ENCODE measurements at places on chromosomes 6 and 20.

- no peak for DNase-seq
These were observed 434.1 kb upstream of the SOX4 start for GRCh38 chr6:21159465-21159864.

DNA sequence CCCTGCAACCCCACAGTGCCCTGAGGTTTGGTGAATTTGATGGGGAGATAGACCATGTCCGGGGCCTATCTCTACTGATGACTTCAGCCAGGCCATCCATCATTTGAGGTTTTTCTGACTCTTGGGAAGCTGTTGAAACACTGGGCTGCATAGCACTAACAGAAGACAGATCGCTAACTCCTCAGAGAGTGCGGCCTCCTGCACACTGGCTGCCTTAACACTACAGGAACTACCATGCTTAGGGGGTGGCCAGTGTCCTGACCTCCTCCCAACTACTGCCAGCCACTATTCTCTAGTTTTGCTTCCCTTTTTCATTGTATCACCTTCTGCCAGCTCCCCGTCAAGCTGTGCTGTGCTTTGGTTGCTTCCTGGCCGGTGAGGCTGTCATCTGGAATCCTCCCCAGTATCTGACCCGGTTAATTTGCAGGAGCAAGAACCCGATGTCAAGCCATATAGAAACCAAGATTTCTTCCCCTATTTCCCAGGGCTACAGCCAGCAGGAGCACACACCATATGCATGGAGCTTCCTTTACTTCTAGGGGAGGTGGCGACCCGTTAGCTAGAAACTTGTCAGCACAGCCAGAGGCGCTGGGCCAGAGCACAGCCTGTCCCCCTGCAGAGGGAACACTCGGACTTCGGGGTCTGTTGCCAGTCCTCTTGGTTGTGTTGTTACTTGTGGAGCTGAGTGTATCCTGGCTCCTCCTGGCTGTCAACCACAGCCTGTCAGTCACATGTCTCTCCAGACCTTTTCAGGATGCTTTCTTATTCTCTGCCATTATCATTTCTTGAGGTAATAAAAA is 57.3 kb upstream of the TRAF3IP2 start:
- DNase-seq: no peak

DNA sequence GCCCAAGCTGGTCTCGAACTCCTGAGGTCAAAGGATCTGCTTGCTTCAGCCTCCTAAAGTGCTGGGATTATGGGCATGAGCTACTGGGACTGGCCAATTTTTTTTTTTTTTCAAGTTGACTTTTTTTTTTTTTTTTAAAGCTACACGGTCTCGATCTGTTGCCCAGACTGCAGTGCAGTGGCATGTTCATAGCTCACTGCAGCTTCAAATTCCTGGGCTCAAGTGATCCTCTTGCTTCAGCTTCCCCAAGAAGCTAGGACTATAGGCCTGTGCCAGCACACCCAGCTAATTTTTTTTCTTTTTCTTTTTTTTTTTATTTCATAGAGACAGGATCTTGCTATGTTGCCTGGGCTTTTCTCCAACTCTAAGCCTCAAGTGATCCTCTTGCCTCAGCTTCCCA is 59.5 kb downstream of the NCOA3 start:
- no peak for DNase-seq

DNA sequence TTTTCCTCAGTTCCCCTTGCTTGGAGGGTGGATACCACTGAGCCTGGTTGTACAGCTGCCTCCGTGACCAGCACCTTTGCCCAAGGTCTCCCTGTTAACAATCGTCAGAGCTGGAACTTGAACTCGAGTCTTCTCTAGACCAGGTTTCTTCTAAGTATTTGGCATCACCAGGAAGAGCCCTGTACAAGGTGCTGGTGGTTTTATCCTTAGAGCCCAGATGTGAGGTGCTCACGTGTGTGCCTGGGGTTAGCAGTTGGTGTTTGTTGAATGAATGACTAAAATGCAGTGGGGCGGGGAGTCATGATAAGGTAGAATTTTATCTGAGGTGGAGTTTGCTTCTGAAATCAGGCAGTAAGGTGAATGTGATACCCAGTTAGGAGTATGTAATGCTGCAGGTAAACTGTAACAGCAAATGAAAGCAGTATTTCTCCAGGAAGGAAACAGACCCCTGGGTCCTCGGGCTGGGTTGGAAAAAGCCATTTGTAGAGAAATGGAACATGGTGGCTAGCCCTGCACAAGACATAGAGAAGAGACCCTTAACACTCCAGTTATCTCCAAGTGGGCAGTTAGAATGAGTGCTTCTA is 3.1 kb downstream of the DNAJC5 start:
- no peak for DNase-seq

- DNase-seq: no peak
These were observed 153.4 kb downstream of the EYA2 start for GRCh38 chr20:47048054-47048453.

- no peak for DNase-seq
These were observed 79.8 kb downstream of the TRMT6 start for GRCh38 chr20:5870568-5870981.

DNA sequence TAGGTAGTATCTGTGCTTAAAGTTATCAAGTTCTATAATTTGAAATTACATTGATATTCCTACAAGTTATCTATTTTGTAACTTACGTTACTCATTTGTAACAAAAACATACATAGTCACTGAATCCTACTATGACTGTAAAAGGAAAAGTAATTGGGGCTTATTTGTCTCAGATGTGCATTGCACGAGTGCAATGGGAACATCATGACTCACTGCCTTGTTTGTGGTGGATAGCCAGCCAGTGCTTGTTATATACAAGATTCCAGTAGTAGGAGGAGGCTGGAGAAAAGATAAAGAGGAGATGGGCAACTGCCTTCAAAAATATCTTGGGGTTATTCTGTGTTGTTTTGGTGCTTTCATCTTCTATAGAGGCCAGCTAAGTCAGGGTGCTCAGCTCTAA is 164.1 kb downstream of the RNF144B start:
- DNase-seq: no peak

DNA sequence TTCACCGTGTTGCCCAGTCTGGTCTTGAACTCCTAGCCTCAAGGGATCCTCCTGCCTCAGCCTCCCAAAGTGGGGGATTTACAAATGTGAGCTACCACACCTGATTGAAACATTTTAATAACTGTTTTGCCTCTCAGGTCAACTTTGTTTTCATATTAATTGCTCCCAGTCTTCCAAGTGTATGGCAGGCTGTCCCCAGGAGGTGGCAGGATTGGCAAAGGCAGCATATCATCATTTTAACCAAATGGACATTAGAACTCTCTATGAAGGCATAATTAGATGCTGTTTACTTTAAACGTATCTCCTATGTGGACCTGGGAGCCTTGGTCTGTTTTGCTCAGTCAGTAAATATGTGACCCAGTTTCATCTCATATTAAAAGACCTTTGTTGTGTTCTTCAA is 59.2 kb upstream of the CSE1L start:
- no peak for DNase-seq

DNA sequence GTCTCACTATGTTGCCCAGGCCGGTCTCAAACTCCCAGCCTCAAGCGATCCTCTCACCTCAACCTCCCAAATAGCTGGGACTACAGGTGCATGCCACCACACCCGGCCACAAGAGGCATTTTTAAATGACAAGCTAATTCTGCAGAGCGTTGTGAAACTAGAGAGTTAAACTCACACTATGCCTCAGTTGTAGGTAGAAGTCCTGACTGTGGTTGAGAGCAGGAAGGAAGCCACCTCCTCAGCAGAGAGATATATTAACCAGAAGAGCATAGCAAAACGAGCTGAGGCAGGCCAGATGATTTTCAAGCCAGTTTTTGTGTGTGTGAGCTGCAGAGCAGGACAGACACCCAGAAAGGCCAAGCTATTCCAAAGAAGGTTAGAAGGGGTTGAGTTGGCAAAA is 150.3 kb downstream of the MBOAT1 start:
- DNase-seq: no peak

GRCh38 chr20:18987781-18988360 is 174.3 kb downstream of the SCP2D1 start:
- no peak for DNase-seq

DNA sequence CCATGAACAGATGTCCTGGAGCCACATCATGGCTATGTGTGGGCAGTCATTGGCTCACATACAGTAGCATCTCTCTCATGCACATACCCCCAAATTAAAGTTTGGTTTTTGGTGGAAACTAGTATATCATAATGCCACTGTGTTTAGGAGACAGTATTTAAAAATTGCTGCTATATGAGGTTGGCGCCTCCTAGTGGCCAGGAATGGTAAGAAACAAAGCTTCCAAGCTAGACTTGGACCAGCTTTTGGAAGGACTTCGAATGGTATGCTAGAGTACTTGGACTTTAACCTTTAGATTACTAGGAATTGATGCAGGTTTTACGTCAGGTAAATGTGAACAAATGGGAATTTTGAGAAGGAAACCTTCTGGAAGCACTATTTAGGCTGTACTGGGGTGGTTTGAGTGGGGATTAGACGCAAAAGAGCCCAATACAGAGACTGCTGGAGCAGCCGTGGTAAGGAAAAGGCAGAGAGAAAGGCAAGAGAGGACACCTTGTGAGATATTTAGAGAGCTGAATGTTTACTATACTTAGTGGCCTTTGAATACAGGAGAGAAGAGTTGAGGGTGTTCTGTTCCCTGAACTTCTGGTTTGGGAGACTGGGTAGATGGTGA is 23.8 kb downstream of the PRSS35 start:
- no peak for DNase-seq

GRCh38 chr6:113434641-113435040 is 422.5 kb upstream of the MARCKS start:
- DNase-seq: no peak

GRCh38 chr6:134373282-134373922 is 55.5 kb upstream of the SGK1 start:
- DNase-seq: no peak

DNA sequence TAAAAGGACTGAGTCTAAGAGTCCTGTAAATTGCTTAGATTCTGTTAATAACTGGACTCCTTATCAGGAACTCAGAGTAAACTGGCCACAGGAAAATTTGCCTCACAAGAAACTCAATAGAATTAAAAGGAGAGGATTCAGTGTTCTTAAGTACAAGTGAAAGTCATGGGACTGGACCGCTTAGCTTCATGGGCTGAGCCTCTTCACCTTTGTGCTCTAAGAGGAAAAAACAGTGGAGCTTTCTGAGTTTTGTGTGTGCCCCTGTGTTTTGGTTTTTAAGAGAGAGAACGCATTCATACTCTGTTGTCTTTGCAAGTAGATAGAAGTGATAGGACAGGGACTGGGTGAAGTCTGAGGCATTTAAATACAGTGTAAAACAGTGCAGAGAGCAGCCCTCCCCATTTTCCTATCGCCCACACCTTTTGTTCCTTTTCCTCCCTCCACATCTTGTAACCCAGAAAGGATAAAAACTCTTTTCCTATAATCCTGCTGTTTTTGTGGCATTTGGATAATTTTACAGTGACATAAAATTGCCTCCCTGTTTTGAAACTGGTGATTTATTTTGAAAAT is 49.6 kb downstream of the FOXO3 start:
- DNase-seq: no peak

DNA sequence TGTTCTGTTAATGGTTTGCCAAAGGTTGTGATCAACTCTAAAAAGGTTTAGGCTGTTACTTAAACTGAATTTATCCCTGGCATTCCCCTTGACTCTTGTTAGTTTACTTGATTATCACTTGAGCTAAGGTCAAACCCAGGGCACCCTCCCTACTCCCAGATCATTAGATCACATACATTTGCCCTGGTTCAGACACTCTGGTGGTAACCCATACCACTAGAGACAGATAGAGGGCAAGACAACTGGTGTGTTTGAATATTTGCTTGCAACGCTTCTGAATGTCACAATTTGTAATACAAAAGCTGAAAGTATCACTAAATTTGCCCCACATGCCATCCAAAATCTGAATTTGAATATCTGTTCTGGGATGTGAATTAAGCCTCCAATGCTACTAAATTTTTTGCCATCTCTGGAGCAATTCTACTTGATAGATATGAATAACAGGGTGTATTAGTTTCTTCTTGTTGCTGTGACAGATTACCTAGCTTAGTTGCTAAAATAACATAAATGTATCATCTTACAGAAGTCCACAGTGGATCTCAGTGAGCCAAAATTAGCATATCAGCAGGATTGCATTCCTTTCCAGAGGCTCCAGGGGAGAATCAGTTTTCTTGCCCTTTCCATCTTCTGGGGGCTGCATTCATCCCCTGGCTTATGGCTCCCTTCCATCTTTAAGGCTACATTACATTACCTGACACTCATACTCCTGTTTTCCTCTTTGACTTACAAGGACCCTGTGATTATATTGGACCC is 45.4 kb downstream of the FIG4 start:
- DNase-seq: no peak

DNA sequence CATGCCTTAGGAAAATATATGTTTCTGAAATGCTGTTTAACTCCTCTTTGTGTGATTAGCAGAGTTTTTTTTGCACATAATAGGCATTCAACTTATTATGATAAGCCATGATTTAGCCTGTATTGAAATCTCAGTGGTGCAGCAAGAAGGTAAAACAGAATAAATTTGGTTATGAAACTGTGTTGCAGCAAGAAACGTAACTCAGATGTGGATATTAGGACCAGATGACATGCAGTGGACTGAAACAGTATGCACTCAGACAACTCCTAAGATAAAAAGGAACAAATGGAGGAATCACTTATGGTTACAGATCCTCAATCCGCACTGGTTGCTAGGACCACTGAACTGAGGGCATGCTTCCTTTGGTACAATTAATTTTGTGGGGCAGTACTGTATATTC is 254.2 kb upstream of the HSF2 start:
- no peak for DNase-seq

- no peak for DNase-seq
These were observed 8.8 kb upstream of the OPN5 start for GRCh38 chr6:47773005-47773404.

DNA sequence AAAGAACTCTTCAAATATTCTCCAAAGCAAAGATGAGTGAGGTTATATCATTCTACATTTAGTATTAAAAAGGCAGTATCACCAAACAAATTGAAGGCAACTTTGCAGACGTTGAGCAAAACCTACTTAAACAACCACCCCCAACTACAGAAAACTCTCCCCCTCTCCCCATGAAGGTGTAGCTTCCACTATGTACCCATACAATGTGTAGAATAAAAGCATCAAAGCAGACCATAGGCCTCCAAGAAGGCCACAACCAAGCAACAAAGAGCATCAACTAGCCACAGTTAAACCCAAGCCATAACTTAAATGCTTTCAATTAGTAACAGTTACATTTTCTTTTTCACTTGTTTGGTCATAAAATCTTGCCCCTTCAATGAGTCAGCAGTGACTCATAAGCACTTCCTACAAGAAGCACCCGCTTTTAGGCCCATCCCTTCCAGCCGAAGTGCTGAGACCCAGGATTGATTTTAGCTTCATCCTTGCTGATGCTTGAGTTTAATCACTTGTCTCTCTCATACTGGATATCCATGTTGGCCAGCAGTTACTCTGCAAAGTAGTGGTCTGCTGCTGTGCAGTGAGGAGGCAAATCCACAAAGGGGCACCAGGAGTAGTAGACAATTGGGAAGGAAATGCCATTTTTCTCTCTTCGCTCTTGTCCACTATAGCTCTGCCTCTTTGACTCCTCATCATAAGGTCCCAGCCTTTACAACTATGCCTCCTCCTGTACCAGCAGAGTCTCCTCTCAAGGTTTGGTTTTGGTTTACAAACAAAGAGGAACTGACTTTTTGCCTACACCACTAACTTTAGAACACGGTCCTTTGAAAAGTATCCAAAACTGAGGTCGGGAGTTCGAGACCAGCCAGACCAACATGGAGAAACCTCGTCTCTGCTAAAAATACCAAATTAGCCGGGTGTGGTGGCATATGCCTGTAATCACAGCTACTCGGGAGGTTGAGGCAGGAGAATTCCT is 8.4 kb upstream of the NUP153 start:
- no peak for DNase-seq

GRCh38 chr20:34536798-34537394 is 20.7 kb downstream of the DYNLRB1 start:
- no peak for DNase-seq
